GM19239 (cell line): ENCODE measurements at places on chromosomes 3 and 15.

DNA sequence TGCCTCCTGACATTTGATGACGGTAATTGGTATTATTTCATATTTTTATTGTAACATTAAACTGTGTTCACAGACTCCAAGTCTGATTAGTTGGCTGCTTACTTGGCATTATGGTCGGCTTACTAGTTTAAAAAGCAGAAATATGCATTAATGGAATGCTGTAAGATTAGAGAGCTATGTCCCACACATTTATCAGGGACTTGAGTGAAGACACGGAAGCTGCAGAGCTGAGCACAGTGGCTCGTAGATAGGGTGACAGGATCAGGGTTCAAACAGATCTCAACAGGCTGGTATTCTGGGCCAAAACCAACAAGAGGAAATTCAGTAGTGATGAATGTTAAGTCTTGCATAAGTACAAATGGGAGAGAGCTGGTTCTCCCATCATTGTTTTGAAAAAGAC, 113.8 kb downstream of the ADAMTSL3 start:
- no peak for DNase-seq

GRCh38 chr3:167114619-167115018, 265.5 kb downstream of the ZBBX start:
- DNase-seq = no peak

DNA sequence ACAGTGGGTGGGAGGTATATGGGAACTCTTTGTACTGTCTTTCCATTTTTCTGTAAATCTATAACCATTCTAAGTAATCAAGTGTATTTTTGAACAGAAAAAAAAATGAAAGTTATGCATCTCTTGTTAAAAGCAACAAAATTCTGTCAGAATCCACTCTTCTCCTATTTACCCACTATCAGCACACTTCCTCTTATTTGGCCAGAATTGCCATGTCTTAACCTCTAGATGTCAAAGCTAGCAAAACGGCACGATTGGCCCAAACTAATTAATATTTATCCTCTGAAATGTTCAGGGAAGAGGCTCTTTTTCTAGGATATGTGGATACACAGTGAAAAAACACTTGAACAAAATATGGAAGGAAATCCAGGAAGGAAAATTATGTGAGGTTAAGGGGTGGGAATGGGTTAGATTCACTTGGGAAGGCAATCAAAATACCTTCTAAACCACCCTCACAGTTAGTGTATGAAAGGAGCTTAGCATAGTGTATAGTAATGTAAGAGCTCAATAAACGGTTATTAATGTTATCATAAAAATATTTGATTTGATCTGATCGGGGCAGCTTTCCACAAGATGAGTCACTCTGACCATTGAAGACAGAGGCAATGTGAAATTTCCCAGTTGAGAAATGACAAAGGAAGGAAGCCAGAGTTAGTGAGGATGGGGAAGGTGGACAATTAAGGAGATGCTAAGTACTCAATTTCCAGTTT, 20.1 kb upstream of the TGFBR2 start:
- DNase-seq = no peak

- no peak for DNase-seq
Observed at GRCh38 chr15:42474827-42475226, 16.1 kb downstream of the ZNF106 start.

GRCh38 chr3:1962396-1963088, 136.1 kb upstream of the CNTN4 start:
- DNase-seq = no peak

GRCh38 chr3:53489386-53489785, 5.0 kb upstream of the CACNA1D start:
- DNase-seq = no peak

GRCh38 chr15:55389264-55389607, 18.9 kb downstream of the CCPG1 start:
- no peak for DNase-seq

- no peak for DNase-seq
Observed at GRCh38 chr3:133487204-133487603, 86.3 kb upstream of the CDV3 start.

DNA sequence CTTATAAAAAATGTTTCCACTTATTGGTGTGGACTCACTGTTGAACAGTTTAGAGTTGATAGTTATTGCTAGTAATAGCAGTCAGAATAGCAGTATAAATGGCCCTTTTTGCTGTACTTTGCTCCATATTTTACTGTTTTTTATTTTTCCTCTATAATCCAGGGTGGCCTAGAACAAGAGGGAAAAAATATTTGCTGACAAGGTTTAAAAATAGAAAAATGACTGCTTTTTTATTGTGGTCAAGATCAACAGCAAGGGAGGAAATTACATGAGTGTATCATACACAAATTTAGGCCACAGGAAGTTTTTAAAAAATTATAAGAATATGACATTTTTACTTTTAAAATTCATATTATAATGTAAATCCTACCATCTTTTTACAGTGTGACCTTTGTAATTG, 269.1 kb downstream of the WDR72 start:
- DNase-seq = no peak
